ENCODE measurements at places on chromosomes 7 and 10.

- H3K4me3 ChIP-seq, result no peak overlapping the region
- no peaks in the 10 kb centered on the region for H3K36me3 ChIP-seq
- peaks cover 4% of the 10 kb centered on the region for H3K4me1 ChIP-seq
- no peaks in the 10 kb centered on the region for H3K27me3 ChIP-seq
- H3K27ac ChIP-seq, result no peak overlapping the region
Measured at GRCh38 chr10:94131885-94132284, 138.2 kb downstream of the PLCE1 start.

- H3K27me3 ChIP-seq, result no peaks in the 10 kb centered on the region
- H3K36me3 ChIP-seq, result no peaks in the 10 kb centered on the region
- no peaks in the 10 kb centered on the region for H3K4me1 ChIP-seq
- no peak overlapping the region for H3K4me3 ChIP-seq
Measured at GRCh38 chr7:2779051-2779450, 65.1 kb downstream of the GNA12 start.

DNA sequence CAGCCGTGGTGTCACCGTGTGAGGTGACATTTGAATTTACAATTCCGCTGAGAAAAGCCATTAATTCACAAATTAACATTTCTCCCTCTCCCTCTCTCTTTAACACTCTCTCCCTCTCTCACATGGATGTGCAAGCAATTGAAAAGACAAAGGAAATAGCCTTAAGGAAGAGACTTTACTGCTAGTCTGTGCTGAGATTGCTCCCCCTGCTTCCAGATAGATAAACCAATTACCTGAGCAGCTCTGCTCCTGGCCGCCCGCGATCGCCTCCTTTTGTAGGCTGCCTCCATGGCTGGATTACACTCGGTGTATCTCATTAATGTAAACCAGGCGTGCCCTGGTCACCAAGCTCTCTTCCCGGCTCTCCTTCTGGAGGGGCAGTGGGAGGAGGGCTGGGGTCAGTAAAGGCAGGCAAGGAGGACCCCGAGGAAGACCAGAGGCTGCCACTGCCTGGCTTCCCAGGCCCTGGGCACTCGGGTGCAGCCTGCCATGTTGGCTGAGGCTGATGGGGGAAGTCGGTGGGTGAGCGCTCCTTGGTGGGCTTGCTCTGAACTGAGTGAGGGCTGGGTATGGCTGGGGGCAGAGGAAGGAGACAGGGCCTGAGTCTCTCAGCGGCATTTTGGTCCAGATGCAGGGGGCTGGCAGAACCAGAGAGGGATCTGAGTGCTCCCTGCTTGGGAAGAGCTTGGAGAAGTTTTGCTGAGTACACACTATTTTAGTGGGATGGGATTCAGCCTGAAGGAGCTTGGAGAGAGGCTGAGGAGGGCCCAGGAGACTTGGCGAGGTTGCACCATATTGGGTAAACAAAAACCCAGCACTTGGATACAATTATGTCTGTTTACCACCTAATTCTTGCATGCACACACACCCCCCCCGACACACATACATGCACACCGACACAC is 42.9 kb downstream of the PAX2 start:
- H3K4me1 ChIP-seq, result no peaks in the 10 kb centered on the region
- no peaks in the 10 kb centered on the region for H3K36me3 ChIP-seq
- no peak for DNase-seq
- H3K27me3 ChIP-seq, result no peaks in the 10 kb centered on the region
- H3K27ac ChIP-seq, result no peak overlapping the region
- no peak overlapping the region for H3K4me3 ChIP-seq

DNA sequence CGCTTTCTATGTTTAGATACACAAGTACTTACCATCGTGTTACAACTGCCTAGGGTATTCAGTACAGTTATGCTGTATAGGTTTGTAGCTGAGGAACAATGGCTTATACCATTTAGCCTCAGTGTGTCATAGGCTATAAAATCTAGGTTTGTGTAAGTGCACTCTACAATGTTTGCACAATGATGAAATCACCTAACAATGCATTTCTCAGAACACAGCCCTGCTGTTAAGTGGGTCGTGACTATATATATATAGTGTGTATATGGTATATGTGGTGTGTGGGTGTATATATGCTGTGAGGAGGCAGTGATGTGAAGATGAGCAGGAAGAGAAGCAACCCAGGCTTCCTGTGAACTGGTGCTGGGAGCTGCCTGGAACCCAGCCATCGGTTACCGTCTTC is 65.6 kb upstream of the MKI67 start:
- no peak overlapping the region for H3K27ac ChIP-seq
- H3K4me3 ChIP-seq, result no peak overlapping the region
- H3K4me1 ChIP-seq, result no peaks in the 10 kb centered on the region

GRCh38 chr10:47116445-47116844 is 183.6 kb upstream of the GDF10 start:
- H3K36me3 ChIP-seq, result no peaks in the 10 kb centered on the region
- no peak for DNase-seq
- H3K27ac ChIP-seq, result no peak overlapping the region
- no peak overlapping the region for H3K4me3 ChIP-seq
- H3K27me3 ChIP-seq, result no peaks in the 10 kb centered on the region
- no peaks in the 10 kb centered on the region for H3K4me1 ChIP-seq

DNA sequence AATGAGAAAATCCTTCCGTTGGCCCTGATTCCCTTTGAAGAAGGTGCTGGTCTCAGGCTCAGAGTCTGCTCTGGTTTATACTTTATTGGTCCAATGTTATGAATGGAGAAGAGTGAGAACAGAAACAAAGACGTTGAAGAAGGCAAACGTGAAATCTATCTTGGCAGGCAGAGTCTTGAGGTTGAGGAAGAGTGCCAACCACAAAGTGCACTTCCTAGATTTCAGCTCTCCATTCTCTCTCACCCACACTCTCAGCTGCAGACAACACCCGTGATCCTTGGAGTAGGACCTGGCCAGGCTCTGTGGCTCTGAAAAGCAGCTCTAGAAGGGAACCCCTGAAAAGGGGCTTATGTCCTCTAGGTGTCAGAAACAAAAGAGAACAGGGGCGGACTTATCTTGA is 128.9 kb upstream of the PLXNA4 start:
- H3K36me3 ChIP-seq, result no peaks in the 10 kb centered on the region
- no peak for DNase-seq
- no peak overlapping the region for H3K4me3 ChIP-seq
- H3K27ac ChIP-seq, result no peak overlapping the region
- no peaks in the 10 kb centered on the region for H3K4me1 ChIP-seq

DNA sequence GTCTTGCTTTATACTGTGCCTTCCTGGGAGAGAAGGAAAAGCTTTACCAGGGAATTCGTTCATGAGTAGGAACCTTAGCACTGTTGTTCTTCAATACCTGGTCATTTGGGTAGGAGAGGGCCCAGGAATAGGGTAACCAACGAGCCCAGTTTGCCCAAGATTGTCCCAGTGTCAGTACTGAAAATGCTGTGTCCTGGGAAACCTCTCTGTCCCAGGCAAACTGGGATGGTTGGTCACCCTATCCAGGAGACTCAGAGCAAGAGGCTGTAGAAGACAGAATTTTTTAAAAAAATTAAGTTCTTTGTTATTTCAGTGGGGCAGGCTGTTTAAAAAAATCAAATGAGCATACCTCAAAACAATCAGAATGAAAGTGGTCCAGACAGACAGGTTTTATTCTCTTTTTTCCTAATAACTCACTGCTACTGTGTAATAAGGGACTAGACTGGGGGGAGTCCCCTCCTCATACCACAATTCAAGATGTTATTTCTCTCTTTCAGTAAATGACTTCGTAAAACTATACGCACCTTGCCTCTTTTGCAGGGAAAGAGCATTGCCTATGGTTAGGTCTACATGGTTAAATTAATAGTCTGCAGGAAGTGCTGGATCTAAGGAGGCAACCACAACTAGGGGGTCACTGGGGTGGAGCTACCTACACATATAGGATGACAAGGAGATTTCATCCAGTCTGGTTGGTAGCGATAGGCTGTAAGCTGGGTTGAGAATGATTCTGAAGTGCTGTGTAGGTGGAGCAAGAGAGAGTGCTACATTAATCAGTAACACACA is 41.1 kb upstream of the FAM133B start:
- peaks cover 27% of the 10 kb centered on the region for H3K4me1 ChIP-seq
- no peaks in the 10 kb centered on the region for H3K27me3 ChIP-seq
- no peaks in the 10 kb centered on the region for H3K36me3 ChIP-seq
- H3K4me3 ChIP-seq, result no peak overlapping the region
- DNase-seq, result no peak
